CD4-positive, alpha-beta T cell treated with Interleukin-6 at 100 ng/mL for 8 hours (primary cell): ENCODE measurements at places on chromosomes 11 and 22.

- no peak for DNase-seq
These were observed 6.0 kb downstream of the SYN3 start for GRCh38 chr22:33051960-33052839.

DNA sequence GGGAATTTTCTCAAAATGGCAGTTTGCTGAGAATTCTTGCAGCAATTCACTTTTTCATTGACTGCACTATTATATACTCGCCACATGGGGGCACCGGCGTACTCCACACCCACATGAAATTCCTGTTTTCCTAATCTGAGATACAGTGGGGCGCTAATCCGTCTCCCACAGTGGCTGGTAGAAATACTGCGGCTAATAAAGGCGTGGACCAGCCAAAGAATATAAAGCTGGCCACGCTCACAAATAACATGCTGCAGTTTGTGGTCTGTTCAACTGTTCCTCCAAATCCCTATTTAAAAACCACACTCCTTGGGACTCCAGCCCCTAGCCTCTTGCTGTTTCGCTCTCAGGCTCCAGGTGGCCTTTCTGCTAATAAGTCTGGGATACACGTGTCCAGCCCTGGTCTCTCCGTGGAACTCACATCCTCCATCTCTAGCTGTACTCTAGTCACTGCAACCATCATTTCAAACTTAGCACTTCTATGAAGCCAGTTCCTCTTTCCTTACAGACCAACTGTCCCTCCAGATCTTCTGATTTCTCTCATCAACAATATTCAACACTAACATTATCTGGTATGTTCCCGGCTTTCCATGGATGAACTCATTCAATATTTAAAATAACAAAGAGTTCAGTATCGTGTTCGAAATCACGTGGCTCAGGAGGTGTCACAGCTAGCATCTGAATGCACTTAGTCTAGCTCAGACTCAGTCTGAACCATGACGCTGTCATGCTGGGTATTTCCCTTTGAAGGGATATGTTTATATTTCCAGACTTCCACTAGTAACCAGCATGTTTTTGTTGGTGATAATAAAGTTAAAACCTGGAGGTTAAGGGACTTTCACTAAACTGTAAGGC is 22.0 kb downstream of the TBRG1 start:
- peak; percentile 32 for DNase-seq

- DNase-seq, result no peak
These were observed 537.0 kb downstream of the BRD1 start for GRCh38 chr22:49290711-49291110.

GRCh38 chr11:64758330-64759079 is 1.3 kb downstream of the PYGM start:
- no peak for DNase-seq
